Activated T-helper 1 cell treated with anti-CD3 and anti-CD28 coated beads, Interleukin-2, amount 50 U/mL, for 16 hours (primary cell): ENCODE measurements at places on chromosomes 5 and 9.

DNA sequence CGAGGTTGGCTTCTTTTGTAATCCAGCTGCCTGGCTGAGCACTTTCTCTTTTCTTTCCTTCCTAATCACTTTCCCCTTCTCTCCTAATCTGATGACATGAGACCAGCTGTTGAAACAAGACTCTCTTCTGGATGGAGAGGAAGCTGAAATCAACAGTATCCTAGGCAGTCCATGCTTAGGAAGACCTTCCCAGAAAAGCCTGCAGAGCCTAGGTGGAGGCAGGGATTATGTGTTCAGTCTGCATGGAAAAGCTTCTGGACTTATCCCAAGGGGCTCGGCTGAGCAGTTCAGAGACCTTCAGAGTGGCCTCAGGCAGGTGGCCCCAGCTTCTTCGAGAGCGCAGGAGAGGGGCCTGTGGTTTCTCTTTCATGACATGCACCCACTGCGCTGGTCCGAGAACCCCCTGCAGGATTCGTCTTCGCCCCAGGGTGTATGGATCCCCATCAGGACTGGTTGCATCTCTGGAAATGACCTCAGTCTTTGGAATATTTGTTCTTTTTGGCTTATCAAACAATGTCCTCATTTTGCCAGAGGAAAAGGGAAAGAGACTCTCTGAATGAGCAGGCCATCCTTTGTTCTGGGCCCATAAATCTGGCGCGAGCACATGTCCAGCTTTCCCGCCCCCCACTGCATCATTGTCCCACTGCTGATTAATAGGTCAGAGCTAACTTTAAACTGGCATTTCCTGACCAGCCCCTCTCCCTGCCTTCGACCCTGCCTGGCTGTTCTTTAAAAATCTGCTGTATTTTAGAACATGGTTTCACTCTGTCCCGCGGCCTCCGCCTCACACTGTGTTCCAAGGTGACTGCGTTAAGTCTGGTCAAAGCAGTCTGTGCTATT is 177.9 kb upstream of the KLF4 start:
- no peak for DNase-seq

GRCh38 chr5:135873831-135874230 is 21.8 kb downstream of the IL9 start:
- DNase-seq, result no peak

GRCh38 chr5:138180183-138180782 is 1.4 kb downstream of the KIF20A start:
- no peak for DNase-seq

GRCh38 chr5:43051684-43052083 is 11.6 kb upstream of the ANXA2R start:
- no peak for DNase-seq

DNA sequence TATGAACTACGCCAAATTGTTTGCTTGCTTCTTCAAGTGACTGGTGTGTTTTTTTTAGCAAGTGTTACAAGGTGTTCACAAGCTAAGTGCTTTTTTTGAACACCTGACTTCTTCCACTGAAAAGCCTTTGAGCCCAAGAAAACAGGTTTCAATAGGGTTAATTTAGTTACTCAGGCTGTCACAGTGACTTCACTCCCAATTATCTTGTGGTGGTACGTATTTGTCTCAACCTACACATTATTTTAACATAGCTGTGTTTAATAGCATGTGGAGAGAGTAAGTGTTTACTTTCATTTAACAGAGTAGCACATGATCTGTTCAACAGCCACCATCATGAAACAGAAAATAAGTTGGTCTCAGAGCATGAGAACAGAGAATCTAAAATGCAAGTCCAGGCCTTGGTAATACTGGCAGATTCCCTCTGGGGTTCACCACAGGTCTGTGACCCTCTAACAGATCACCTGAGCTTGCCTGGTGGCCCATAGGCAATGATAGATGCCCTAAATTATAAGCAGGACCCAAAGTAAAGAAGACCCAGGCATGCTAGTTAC is 267.7 kb upstream of the SMARCA2 start:
- no peak for DNase-seq

- no peak for DNase-seq
These were observed 103.4 kb upstream of the SPRY4 start for GRCh38 chr5:142428036-142428772.

- DNase-seq, result no peak
These were observed 8.7 kb downstream of the GRK6 start for GRCh38 chr5:177434942-177435738.

DNA sequence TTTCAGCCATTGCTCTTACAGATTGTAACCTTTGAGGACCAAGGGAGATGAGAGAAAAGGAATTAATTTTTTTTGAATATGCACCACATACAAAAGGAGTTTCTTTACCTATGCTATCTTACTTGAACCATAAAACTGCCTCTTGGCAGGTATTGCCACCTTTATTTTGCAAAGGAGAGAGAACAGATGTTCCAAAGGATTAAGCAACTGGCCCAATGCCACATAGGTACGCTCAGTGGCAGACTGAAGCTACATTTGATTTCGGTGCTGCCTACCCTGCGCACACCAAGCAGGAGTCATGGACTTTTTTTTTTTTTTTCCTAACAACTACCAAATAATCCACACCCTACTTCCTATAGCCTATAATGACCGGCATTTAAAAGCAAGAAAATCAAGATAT is 43.1 kb downstream of the SAXO1 start:
- no peak for DNase-seq

DNA sequence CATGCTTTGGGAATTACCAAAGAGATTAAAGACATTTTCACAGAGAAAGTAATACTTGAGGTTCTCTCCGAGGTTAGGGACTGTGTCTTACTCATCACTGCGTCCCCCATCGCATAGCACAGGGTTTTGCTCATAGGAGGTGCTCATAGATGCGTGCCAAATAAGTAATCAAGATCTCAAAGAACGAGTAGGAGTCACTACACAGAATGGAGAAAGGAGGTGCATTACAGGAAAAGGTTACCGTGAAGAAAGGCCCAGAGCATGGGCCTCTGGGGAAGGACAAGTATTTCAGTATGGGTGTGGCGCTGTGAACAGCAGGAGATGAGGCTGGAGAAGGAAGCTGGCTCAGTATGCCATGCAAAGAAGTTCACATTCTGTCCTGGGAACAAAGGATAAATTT is 182.4 kb downstream of the ACTL7B start:
- no peak for DNase-seq

DNA sequence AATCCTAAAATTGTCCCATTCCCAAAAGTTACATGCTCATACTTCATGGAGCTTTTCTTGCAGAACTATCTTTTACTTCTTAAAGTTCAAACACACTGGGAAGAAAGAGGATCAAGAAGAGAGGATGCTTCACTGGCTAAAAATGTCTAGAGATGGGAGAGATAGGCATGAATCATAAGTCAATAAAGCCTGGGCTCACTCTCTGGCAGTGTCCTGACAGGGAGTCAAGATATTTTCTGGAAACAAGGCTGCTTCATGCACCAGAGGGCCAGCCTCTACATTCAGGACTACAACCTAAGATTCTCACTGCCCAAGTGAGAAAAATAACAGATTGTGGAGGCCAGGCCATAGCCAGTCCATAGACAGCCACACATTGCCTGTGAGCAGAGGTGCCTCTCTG is 1358.4 kb downstream of the EFNA5 start:
- no peak for DNase-seq

DNA sequence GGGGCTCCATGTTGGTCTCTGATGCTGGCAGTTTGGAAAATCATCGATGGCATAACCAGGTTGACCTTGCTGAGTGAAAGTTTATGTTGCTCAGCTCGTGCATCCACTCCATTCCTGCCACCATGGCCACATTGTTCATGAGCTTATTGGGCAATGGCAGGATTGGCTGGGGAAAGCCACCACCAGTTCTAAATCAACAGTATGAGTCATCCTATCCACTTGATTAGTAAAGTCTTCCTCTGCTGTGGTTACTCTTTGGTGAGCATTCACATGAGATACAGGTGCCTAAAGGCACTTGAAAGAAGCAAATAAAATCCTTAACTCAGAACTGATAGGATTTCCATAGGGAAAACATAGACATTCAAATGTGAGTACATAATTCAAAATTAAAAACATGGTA is 131.8 kb upstream of the FBN2 start:
- DNase-seq, result no peak

DNA sequence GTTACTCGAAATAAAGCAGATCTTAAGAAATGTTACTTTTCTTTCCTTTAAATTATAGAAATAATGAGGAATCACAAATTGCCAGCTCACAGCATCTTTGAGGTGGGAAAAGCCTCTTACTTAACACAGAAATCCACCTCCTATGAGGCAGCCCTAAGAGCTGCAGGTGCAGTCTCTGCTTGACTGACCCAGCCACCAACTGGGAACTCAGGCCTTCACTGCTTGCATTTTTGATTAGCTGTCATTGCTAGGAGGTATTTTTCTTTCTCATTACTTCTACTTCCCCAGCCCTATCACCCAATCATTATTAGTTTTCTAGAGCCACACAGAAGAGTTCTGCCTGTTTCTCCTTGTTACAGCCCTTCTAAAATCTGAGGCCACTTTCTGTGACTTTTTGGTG is 416.5 kb upstream of the KLF4 start:
- no peak for DNase-seq

- DNase-seq, result no peak
These were observed 162.4 kb downstream of the SLC12A2 start for GRCh38 chr5:128245974-128246373.

GRCh38 chr5:158691631-158692255 is 408.0 kb downstream of the EBF1 start:
- no peak for DNase-seq
